ENCODE measurements at places on chromosomes 4 and X.

GRCh38 chr4:37682701-37683401 is 3.3 kb downstream of the RELL1 start:
- DNase-seq: no peak

GRCh38 chr4:138670681-138671080 is 344.9 kb upstream of the NOCT start:
- no peak for DNase-seq

DNA sequence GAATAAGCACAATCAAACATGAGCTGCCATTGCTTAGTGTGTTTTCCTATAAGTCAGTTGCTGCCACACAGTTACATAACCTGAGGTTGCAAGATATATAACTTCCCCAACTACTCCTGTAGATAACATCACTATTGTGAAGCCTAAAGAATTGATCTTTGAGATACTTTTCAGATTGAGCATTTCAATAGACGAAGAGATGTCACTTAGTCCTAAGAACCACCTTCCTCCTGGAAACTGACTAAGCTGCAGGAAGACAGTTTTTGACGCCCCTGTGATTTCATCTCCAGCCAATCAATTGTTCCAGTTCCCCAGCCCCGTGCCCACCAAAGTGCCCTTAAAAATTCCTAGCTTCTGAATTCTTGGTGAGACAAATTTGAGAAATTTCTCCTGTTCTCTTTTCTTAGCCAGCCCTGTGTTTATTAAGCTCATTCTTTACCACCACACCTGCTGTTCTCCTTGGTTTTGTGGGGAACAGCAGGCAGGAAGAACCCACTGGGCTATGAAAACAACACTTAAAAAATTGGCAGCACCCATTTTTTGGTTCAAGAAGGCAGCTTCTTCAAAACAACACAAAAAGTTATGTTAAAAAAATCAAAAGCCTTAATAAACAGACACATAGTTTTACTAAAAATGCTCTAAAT is 317.1 kb upstream of the PABPC4L start:
- DNase-seq: no peak

GRCh38 chrX:98501426-98501825 is 1617.7 kb downstream of the RPA4 start:
- no peak for DNase-seq

DNA sequence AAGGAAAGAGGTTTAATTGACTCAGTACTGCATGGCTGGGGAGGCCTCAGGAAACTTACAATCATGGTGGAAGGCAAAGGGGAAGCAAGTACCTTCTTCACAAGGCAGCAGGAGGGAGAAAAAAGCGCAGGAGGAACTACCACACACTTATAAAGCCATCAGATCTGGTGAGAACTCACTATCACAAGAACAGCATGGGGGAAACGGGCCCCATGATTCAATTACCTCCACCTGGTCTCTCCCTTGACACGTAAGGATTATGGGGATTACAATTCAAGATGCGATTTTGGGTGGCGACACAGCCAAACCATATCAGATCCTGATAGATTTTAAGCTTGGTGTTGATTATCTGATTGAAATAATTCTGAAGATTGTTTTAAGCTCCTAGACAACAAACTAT is 218.7 kb downstream of the CBR4 start:
- DNase-seq: no peak

DNA sequence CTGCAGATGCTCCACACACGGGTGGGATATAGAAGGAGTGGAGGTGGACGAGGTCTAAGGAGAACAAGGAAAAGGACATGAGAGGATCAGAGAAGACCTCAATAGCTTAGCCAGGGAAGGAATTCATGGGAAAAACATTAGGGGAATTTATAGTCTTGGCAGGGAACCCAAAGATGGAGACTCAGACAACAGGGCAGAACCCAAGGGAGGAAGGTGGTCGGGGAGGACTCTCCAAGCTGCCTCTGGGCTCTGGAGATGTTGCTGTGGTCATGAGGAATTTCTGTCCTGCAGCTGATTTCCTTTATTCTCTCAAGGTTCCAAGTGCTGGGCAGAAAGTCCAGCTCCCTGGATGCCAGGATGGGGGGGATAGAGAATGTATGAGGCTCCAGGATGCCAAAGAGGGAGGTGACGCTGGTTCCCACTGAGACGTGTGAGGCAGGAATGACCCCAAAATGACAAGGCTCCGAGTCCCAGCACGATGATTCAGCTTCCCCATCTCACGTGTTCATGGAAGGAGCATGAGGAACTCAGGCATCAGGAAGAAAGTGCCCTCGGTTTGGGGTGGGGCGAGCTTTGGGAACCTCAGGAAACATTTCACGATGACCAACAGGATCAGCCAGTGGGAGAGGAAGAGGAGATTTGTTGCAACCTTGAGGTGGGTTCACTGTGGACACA is 57.0 kb upstream of the PPP2R3B start:
- no peak for DNase-seq

DNA sequence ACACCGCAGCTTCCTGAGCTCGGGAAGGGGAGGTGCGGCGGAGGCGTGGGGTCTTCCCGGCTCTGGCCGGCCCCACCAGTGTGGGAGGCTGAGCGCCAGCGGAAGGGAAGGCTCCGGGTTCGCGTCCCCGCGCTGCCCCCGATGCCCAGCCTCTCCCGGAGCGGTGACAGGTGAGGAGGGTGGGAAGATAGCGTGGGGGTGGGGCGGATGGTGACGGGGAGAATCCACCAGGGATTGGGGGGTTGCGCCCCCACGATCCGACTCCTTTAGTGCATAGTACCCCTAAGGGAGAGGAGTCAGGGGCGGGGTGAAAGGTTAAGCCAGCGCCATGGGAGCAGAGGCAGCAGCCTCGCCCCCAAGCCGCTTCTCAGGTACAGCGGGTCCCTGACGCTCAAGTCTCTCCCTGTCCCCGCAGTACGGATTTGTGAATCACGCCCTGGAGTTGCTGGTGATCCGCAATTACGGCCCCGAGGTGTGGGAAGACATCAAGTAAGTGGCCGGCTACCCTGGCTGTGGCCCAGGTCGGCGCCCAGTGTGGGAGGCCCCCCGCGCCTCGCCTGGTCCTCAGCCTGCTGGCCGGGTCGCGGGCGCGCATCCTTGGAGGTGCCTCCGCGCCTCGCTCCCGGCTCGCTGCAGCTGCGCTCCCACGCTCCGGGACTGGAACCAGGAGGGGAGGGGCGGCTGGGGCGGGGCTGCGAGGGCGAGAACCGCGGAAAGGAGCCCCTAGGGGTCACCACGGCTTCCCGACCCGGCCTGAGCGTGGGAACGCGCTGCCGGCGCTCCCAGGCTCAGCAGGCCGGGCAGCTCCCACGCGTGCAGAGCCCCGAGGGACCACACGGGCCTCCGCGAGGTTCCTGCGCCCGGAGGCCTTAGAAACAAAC is 791 bp downstream of the GUCY1B1 start:
- DNase-seq: peak; percentile 37

GRCh38 chr4:7377223-7377865 is 57.4 kb downstream of the PSAPL1 start:
- DNase-seq: peak; percentile 46

GRCh38 chr4:37590016-37590415 is 96.2 kb downstream of the RELL1 start:
- no peak for DNase-seq

DNA sequence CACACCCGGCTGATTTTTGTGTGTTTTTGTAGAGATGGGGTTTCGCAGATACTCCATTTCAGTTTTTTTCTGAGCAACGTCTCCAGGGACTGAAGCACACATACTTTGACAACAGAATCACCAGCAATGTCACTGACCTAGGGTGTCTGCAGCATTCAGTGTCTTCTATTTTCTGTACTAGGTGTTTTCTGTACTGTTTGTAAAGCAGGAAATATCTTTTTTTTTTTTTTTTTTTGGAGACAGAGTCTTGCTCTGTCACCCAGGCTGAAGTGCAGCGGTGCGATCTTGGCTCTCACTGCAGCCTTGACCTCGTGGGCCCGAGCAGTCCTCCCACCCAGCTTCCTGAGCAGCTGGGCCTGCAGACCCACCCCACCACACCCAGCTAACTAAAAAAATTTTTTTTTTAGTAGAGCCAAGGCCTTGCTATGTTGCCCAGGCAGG is 8.9 kb downstream of the ADD1 start:
- DNase-seq: no peak

DNA sequence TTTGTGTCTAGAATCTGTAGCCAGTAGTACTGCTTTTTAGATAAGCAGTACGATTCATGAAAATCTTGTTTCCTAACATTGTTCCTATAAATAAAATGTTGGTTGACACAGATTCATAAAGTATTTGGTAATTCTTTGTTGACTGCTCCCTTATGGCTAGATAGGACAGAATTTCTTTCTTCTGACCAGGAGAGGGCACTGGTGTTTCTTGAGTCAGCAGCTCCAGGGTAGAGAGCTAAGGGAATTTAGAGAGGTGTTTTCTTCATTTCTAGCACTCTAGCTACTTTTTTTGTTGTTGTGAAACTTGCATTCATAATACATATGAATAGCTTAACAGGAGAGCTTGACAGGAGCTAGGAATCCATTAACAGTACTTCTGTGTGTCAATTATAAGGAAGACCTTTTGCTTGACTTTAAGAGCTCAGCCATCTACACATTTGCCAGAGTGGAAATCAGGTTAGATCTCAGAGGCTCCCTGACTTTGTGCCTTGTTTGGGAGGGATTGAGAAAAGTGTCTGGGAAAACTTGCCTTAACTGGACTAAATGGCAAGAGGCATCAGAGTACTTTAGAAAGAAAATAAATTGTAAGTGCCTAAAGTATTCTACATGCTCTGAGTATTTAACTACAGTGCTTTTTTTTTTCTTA is 756.1 kb downstream of the SH3BGRL start:
- DNase-seq: no peak

DNA sequence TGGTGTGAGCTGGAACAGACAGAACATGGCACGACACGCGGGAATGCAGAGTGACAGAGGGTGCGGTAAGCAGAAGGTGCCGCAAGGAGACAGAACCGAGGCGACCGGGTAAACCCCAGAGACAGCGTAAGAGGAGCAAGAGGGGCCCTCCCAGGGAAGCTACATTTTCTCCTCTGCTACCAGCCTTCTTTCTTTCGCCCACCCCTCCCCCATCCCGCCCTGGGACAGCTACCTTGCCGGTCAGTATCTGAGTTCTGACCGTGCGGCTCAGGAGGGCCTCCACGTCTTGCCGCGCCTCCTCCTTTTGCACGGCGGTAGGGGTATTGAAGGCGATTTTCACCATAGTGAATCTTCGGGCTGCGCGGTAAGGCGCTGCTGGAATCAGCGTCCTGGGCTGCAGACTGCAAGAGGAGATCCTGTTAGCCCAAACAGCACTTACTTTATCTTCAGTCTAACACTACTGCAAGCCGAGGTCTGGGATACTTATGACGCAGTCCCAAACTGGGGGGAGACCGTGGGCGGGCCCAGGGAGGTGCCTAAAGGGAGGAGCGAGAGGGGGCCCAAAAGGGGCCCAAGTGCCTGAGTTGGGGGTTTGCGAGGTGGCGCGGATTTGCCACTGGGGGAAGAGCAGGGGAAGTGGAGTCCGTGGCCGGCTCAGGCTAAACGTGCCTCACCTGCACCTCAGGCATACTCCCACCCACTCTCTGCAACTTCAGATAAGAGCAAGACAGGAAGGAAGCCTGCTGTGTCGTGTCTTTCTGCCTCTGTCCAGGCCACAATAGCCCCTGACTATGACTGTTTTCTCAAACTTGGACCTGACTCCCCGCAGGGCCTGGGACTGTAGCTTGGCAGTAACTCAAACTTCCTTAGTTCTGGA is at the start of gene ITM2A:
Gene ITM2A (minus strand): TSS at position 462 of the 877 bp plus-strand sequence. CDS start 119 bp downstream, at position 343.
- no peak for DNase-seq

DNA sequence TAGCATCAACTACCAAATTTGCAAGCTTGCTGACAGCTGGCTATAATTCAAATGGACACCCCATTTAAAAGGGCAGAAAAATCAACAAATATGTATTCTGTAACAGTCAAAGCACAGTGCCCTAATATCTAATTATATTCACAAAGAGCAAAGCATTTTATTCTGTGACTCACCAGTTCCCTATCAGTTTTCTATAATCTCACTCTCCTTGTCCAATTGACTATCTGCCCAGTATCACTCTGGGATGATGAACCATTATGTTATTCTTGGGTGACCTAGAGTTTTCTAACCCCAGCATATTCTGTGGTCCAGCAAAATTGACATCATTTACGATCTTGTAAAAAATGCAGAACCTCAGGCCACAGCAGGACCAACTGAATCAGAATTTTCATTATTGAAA is 82.0 kb upstream of the FREM3 start:
- DNase-seq: no peak

GRCh38 chr4:109962401-109962800 is 49.7 kb downstream of the EGF start:
- no peak for DNase-seq

- no peak for DNase-seq
These were observed 17.7 kb upstream of the CEP135 start for GRCh38 chr4:55931043-55931442.

DNA sequence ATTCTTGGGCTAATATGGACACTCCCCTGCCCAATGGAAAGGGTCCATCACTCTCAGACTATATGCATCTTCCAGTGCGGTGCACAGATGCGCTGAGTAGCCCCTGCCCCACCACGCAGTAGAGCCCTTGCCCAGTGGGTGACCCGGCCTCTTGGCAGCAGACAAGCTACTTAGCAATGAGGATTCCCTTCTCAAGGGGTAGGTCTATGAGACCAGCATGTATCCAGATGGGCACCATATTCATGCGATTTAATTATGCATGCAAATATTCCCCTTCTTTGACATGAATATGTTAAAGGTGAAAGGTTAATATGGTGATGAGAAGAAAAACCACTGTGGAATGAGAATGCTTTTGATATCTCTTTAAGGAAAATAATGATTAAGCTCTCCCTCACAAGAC is 77.7 kb downstream of the ZNF827 start:
- no peak for DNase-seq

- no peak for DNase-seq
These were observed 41.0 kb downstream of the BEX3 start for GRCh38 chrX:103417370-103417769.

DNA sequence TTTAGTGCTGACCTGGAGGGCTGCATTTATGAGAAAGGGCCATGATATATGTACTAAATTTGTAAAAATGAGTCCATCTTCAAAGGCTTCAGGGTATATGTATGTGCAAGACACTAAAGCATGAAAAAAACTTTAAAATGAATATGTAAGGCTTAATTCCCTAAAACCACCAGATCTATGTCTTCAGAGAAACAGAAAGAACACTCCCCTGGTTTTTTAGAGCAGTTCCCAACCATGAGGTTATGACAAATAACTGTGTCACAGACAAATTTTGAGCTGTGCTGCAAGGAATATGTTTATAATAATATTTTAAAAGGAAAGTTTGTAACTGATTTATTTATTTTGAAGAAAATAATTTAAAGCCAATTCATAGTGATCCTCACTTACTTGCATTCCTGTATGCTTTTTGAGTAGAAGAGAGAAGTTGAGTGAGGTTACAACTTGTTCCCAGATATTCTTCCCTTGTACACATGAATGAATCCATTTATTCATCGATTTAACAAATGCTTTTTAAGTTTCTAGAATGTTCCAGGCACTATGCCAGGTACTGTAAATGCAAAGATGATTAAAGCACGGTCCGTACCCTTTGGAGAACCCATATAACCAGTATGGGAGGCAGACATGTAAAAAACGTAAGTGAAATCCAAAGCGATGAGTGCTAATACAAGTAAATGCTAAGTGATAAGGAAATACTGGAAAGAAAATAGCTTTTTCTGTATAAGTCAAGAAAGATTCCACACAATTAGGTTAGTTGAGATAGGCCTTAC is 295.2 kb upstream of the DIAPH2 start:
- no peak for DNase-seq

GRCh38 chr4:185892165-185892564 is 80.2 kb upstream of the SORBS2 start:
- no peak for DNase-seq

- no peak for DNase-seq
These were observed 101.9 kb downstream of the RASL11B start for GRCh38 chr4:52964011-52964410.

All from NCI-H345 (cell line).